ENCODE measurements at places on chromosomes 11 and 22. TPM values are rescaled to one million over a fixed set of nuclear protein-coding genes. Genes with fewer than 3 reads are reported as not detected.

DNA sequence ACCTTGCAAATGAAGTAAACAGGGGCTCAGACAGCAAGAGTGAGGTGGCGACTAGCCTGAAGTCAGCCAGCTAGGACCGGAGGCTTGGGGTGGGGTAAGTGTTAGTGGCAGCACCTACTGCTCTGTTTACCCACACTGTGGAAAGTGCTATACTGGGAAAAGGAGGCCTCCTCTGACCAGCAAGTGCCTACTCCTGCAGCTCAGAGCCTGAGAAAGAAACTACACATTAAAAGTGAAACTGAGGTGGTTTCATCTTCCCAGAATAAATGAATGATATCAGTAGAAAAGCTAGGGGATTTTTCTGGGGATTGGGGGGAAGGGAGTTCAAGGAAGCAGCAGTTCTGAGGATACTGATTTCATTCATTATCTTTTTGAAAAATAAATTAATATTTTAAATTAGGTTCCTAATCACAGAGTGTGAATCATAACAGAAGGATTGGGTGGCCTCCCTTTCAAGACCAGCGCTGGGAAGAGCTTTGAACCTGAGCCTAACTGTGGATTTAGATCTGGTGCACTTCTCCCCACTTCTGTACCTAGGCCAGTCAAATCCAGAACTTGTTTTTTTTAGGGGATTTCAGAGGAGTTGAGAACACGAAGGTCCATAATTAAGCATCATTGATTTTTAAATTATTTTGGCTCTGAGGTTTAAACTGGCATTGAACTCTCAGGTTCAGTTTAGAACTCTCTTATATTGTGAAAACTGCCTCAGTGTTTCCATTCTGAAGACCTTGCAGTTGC lies 48.1 kb upstream of the GRAMD1B start:
- peaks cover 4% of the 10 kb centered on the region for H3K4me1 ChIP-seq
- no peaks in the 10 kb centered on the region for H3K27me3 ChIP-seq
- no peaks in the 10 kb centered on the region for H3K36me3 ChIP-seq
- H3K27ac ChIP-seq = no peak overlapping the region
- DNase-seq = no peak
- H3K4me3 ChIP-seq = no peak overlapping the region

DNA sequence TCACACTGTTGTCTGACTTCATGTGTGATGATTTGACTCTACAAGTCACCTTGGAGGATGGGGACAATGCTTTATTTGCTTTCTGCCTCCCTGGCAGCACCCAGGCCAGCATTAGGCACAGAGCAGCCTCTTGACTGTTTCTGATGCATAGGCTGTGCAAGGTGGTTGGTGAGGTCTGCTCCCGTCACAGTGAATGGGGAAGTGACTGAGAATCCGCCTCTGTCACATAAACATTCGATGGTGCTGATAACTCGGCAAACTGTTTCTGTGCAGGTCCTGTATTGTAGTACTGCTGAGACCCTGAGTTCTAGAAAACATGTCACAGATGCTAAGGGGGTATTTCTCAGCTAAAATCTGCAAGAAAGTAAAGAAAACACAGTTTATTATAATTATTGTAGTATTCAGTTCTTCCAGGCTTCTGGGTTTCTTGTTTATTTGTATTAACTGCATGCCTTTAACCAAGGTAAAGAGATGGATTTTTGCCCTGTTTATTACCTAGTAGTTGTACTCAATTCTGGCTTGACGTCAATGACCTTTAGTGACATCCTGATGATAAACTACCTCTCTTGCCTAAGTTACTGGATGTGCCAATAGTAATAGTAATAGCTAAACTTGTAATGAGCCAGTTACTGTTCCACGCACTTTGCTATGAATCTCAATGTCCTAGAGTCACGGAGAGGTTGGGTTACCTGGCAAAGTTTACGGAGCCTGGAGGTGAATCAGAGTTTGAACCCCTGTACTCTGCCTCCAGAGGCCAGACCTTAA lies 24.8 kb upstream of the RCN1 start:
- no peak overlapping the region for H3K4me3 ChIP-seq
- no peaks in the 10 kb centered on the region for H3K36me3 ChIP-seq
- no peak for DNase-seq
- no peaks in the 10 kb centered on the region for H3K27me3 ChIP-seq
- no peak overlapping the region for H3K27ac ChIP-seq

GRCh38 chr11:74138572-74138971 lies 32.2 kb downstream of the C2CD3 start:
- H3K4me3 ChIP-seq = no peak overlapping the region
- H3K27ac ChIP-seq = no peak overlapping the region
- peaks cover 3% of the 10 kb centered on the region for H3K36me3 ChIP-seq
- peaks cover 10% of the 10 kb centered on the region for H3K4me1 ChIP-seq
- H3K27me3 ChIP-seq = no peaks in the 10 kb centered on the region

The MMP27 gene
- not detected for total RNA-seq

The CCDC87 gene
- 0.28 TPM for total RNA-seq
